ACHN (cell line): ENCODE measurements at places on chromosomes 6 and 20.
A peak's percentile ranks its signal among the peaks of the same experiment; 100 is the strongest.

- DNase-seq, result no peak
Observed at GRCh38 chr6:168368936-168369335, 49.4 kb upstream of the DACT2 start.

- no peak for DNase-seq
Observed at GRCh38 chr6:17724341-17724740, 17.6 kb upstream of the NUP153 start.

GRCh38 chr6:47197682-47198640 lies 111.7 kb downstream of the TNFRSF21 start:
- peak; percentile 21 for DNase-seq

DNA sequence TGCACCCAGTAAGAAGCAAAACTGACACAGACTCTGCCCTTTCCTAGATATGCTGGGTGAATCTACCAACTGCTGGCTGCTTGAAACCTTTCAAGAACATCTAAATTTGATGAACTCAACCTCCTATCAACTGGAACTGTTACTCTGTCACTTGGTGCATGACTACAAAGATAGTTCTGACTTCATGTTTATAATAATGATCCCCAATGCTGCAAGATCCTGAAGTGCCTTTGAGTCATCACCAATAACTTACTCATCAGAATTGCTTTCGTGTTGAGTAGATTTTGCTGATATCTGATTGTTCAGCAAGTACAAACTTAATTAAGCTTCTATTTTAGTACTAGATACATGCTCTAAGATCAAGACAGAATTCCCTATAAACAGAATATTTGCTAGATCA lies 100.2 kb upstream of the ARMC2 start:
- DNase-seq, result no peak

GRCh38 chr20:10761232-10761631 lies 87.4 kb upstream of the JAG1 start:
- no peak for DNase-seq

DNA sequence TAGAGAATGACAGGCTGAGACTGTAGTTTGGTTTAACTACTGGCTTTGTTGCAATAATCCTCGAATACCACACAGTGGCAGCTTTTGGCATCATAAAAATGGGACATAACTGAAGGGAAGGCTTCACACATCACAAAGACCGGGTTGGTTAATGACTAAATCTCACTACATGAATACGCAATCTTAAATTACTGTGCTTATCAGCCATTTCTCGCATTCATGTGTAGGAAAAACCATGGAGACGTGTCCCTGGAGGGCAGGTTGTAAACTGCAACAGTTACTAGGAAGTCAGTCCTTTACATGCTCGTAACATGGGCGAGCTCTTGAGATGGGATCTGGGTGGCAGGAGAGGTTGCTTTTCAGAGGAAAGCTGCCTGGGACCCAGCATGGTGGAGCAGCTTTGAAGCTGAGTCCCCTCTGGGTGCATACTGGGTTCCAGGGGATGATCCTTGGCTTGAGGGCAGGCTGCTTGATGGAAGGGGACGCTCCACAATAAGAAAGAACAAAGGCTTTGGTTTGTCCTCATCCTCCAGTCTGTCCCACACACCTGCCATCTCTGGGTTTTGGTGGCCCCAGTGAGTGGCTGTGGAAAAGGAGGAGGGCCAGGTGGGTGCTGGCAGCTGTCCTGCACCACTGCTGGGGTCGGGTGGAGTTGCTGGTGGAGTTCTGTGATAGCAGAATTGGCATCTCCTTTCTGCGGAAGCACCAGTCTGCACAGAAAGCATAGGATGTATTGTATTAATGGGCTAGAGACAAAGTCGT lies 2.1 kb downstream of the RPS21 start:
- no peak for DNase-seq

- no peak for DNase-seq
Observed at GRCh38 chr6:157539421-157539822, 158.4 kb downstream of the ZDHHC14 start.

GRCh38 chr6:121205569-121205968 lies 128.7 kb downstream of the TBC1D32 start:
- DNase-seq, result no peak

DNA sequence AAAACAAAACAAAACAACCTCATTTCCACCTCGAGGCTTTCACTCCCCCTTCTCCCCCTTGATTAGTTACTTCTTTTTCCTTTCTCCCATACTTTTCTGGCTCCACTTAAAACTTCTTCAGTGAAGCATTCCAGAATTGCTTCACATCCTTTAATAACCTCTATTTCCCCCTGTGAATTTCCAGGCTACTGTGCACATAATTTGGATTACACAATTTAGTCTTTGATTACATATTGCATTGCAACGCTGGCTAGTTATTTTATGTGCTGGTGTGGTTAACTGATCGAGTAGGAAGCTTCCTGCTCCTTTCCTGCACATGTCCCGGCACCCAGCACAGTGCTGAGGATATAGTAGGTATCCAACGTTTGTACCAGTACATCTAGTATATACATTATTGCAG lies 28.1 kb upstream of the EEF1E1 start:
- no peak for DNase-seq

- DNase-seq, result no peak
Observed at GRCh38 chr20:22418738-22419137, 165.6 kb downstream of the FOXA2 start.

- no peak for DNase-seq
Observed at GRCh38 chr20:44936510-44936909, 23.7 kb downstream of the TOMM34 start.

DNA sequence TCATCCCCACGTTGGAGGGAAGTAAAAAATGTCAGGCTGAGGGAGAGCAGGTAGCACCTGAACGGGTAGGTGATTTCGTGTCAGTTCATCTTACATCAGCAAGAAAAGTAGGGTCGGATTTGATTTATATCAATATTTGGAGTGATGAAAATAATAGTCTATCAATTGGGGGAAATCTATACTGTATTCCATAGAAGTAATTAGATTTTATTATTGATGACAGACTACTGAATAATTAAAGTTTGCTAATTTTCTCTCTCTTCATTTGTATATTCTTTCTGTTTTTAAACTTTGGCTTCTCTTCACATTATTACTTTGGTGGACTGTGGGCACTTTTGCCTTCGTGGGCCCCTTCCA lies 78.4 kb downstream of the OLIG3 start:
- DNase-seq, result no peak

DNA sequence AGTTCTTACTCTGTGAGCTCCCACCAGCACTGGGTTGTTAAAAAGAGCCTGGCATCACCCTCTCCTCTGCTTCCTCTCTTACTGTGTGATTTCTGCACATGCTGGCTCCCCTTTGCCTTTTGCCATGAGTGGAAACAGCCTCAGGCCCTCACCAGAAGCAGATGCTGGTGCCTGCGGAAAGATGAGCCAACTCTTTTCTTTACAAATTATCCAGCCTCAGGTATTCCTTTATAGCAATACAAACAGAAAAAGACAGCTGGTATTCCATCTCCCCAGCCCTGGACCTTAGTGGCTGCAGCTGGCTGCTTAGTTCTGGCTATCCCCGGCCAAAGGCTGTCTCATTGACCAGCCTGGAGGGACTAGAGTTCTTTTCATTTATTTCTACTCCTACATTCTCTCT lies 129.1 kb downstream of the IMPG1 start:
- no peak for DNase-seq

DNA sequence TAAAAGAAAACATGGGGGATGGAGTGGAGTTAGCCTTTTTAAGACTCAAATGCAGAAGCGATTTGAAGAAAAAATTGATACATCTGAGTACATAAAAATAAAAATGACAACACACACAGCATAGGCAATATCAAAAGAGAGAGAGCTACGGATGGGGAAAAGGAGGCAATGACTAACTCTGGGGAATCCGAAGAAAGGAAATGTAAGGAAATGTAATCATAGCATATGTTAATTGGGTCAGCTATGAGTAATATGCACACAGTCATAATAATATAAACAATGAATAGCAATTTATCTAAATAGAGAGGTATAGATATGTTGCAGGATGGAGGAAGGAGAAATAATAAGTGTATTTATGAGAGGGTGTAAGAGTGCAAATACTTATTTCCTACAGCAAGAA lies 83.4 kb downstream of the NOL4L start:
- no peak for DNase-seq

DNA sequence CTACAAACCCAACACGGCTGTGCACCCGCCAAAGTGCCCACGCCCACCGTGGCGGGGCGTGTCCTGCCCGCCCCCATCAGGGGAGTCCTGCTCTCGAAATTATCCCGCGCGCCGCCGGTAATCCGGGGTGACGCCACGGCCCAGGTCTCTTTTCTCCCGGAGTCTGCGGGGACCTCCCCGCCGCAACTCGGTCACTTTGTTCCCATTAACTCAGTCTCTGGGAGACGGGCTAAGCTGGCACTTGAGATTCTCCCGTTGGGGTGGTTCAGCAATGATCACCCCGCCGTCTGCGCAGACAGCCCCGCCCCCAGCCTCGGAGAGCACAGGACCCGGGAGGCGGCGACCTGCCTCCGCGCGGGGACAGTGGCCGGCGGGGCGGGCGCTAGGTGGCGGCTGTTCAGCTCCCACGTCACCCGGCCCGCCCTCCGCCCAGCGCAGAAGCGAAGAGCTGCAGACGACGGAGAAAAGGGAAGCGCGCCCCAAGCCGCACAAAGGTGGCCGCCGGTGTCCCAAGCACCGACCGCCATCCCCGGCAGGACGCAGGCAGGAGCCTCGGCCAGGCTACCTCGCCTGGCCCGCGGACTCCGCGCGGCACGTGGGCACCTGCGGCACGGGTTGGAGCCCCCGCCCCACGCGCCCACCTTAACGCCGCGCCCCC lies 31.5 kb downstream of the SF3B5 start:
- DNase-seq, result peak; percentile 44

- no peak for DNase-seq
Observed at GRCh38 chr6:28764014-28764723, 159.6 kb downstream of the TRIM27 start.

- DNase-seq, result no peak
Observed at GRCh38 chr6:167736486-167737204, 90.1 kb upstream of the AFDN start.

DNA sequence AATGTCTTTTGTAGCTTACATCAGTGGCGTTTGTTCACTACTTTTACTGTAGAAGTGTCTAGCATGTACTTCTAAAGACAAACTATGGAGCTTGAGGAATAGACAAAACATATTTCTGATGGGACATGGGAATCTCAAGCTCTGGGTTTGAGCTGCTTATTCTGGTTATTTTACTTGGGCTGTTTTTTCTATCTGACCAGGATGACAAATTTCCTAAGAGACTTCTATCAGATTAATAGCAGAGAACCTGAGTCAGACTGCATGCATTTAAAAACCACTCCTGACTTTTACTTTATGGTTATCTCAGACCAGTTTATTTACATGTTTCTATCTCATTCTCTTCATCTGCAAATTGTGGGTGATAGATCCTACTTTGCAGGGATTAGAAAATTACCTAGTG lies 1282.3 kb upstream of the GJE1 start:
- DNase-seq, result no peak

DNA sequence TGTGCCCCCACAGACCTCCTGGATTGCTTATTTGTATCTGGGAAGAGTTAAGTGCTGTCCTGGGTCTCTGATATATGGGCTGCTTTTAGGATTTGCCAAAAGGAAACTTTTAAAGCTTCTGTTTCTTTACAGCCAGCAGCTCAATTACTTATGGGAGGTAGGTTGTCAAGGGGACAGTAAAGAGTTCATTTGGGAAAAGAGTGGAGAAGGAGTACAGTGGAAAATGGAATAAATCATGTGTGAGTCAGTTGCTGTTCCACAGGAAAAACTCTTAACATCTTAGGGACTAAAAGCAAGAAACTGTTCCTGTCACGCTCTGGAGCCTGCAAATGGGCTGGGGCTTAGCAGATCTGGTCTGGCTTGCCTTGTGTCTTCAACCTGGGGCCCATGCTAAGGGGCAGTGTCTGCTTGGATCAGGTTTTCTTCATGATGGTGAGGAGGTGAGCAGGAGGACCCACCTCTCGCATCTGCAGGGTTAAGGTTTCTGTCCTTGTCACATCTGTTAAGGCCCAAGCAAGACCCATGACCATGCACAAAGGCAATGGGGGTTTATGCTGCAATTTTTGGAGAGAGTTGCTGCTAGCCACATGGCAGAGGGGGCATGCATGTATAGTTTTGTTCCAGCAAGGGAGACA lies 8.7 kb upstream of the CST1 start:
- no peak for DNase-seq

- no peak for DNase-seq
Observed at GRCh38 chr6:170421921-170422320, 115.4 kb downstream of the FAM120B start.

DNA sequence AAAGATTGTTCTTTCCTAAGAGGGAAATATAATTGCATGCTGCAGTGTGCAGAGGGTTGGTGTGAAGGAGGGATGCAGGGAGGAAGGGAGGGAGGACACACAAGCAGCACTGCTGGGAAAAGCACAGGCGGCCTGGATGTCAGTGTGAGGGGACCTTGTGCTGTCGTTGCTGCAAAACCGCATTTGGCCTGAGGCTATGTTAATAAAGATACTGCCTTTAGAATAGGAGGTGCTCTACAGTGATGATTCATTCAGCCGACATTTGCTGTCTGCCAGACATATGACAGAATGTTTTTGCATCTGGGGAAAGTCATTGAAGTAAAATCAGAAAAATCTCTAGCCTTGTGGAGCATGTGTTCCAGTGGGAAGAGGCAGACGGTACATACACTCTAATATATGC lies 50.5 kb upstream of the TRIM26 start:
- DNase-seq, result peak; percentile 11

- no peak for DNase-seq
Observed at GRCh38 chr20:58149437-58150091, 78.9 kb downstream of the ANKRD60 start.

DNA sequence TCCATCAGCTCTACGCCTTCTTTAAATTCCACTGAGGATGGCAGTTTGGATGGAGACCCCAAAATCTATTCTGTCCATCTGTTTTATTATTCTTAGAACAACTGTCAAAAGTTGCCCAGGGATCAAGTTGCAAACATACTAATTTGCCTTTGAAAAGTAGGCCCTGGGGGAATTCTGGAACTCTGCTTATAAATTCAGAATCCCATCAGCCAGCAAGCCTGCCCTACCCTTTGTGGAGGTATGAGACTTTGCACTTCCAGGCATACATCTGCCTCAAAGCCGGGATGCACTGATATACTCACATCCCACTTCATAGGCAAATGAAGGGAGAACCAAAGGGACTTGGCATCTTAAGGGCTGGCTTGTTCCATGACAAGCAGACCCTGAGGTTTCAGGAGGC lies 93.6 kb downstream of the INSM1 start:
- DNase-seq, result no peak

DNA sequence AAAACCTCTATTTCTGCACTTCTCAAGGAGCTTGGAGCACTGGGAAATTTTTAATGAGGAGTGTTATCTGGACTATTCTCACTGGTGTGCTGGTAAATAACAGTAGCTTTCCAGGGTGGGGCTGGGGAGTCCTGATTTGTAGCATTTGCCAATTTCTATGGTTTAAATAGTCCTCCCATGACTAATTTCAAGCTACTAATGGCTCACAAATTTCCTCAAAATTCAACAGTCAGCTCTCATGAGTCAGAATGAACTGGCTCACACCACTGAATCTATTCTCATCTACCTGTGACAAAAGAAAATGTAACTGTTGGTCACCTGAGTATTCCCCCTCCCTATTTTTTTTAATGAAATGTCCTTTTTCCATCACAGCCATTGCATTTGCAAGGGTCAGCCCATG lies 449.6 kb downstream of the KIF16B start:
- no peak for DNase-seq

- DNase-seq, result peak; percentile 73
Observed at GRCh38 chr20:62792182-62792939, 3.9 kb upstream of the MRGBP start.

GRCh38 chr6:2416128-2416712 lies 170.8 kb upstream of the GMDS start:
- DNase-seq, result no peak
